ENCODE measurements at places on chromosomes 3 and 15.

DNA sequence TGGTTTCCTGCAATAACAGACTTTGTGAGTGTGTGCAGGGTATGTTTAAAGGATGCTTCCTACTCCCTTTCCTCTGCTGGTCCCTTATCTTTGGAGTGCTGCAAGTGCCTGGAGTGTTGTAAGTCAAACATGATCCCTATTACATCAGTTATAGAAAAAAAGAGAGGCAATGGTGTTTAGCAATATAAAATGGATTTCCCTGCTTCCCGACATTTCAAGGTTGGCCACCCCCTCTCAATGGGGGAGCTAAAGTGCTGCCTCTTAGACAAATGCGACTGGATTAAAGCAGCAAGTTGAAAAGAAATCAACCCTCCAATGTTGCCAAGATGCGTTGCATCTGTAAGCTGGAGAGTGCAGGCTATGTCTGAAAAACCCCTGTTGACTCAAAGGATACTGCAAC lies 203.1 kb upstream of the WNT5A start:
- no peak for DNase-seq

DNA sequence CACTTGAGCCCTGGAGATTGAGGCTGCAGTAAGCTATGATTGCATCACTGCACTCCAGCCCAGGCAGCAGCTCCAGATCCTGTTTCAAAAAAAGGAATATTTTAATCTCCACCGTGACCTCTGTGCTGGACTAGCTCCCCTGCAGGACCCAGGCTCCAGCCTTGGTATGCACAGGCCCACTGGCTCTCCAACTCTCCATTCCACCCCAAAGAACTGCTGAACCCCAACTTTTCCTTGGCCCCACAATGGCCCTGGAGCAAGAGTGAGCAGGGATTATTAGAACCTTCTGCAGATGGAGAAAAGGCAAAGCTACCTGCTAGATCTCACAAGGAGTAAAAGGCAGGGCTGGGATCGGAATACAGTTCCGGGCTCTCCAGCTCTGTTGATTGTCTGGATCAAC lies 32.8 kb upstream of the SFMBT1 start:
- DNase-seq, result no peak

- no peak for DNase-seq
Observed at GRCh38 chr15:26981492-26981891, 10.5 kb downstream of the GABRG3 start.

GRCh38 chr3:194497799-194498575 lies 11.2 kb upstream of the ATP13A3 start:
- DNase-seq, result no peak

Measured in stimulated activated CD4-positive, alpha-beta T cell treated with anti-CD3 and anti-CD28 coated beads, Interleukin-1b, Interleukin-23, amount 100 ng/mL, for 1 hour (primary cell).